H9 (cell line): ENCODE measurements at places on chromosomes 6 and 20. TPM values are rescaled to one million over a fixed set of nuclear protein-coding genes. Genes with fewer than 3 reads are reported as not detected.

GRCh38 chr20:47703748-47704147, 81.5 kb downstream of the SULF2 start:
- no peaks in the 10 kb centered on the region for H3K27me3 ChIP-seq
- H3K4me1 ChIP-seq: no peaks in the 10 kb centered on the region
- no peak overlapping the region for H3K4me3 ChIP-seq
- peaks cover 4% of the 10 kb centered on the region; the same call in 1 of the 2 replicates for H3K36me3 ChIP-seq
- no peak for DNase-seq

The HAO1 gene
- total RNA-seq: not detected in 2 replicates

GRCh38 chr20:24917797-24918578, 31.1 kb upstream of the CST7 start:
- DNase-seq: peak; percentile 85
- H3K36me3 ChIP-seq: peaks cover 7% of the 10 kb centered on the region; the same call in 2 of the 3 replicates
- no peaks in the 10 kb centered on the region for H3K4me1 ChIP-seq

DNA sequence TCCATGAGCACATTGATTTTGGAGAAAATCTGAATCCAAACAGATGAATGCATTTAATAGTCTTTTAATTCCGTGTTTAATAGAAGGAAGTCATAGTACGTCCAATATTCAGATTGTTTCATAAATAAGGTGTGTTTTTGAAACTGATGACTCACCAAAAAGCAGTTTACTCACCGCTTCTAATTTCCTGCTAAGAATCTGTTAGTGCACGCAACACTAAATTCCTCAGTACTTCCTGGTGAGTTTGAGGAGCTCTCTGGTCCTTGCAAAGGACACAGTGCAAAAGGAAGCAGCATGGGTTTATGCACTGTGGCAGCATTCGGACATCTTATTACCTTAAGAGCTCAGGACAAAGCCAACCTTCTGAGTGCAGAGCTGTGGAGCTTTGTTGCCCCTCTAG, 2.3 kb upstream of the ADGRF1 start:
- H3K27ac ChIP-seq: no peak overlapping the region
- peaks cover 3% of the 10 kb centered on the region; the same call in 1 of the 2 replicates for H3K4me1 ChIP-seq
- no peak for DNase-seq
- H3K36me3 ChIP-seq: no peaks in the 10 kb centered on the region

The MRPL2 gene
- 71.9 and 74.4 TPM in 2 replicates for total RNA-seq

- no peaks in the 10 kb centered on the region for H3K4me1 ChIP-seq
- no peak for DNase-seq
- no peaks in the 10 kb centered on the region for H3K27me3 ChIP-seq
- H3K36me3 ChIP-seq: no peaks in the 10 kb centered on the region
Measured at GRCh38 chr6:168873278-168874190, 380.1 kb downstream of the THBS2 start.

The NRN1 gene
- not detected in 2 replicates for total RNA-seq

GRCh38 chr6:33073431-33073871, at the start of gene HLA-DPA1:
Gene HLA-DPA1, minus strand, starts transcription at chr6:33073649.
- peak; percentile 50 for DNase-seq
- no peaks in the 10 kb centered on the region for H3K4me1 ChIP-seq
- H3K27me3 ChIP-seq: no peaks in the 10 kb centered on the region
- H3K4me3 ChIP-seq: no peak within 1 kb of the TSS
